ENCODE measurements at places on chromosomes 7 and 10.

- DNase-seq, result no peak
These were observed 1.3 kb upstream of the ATXN7L1 start for GRCh38 chr7:105877736-105878135.

DNA sequence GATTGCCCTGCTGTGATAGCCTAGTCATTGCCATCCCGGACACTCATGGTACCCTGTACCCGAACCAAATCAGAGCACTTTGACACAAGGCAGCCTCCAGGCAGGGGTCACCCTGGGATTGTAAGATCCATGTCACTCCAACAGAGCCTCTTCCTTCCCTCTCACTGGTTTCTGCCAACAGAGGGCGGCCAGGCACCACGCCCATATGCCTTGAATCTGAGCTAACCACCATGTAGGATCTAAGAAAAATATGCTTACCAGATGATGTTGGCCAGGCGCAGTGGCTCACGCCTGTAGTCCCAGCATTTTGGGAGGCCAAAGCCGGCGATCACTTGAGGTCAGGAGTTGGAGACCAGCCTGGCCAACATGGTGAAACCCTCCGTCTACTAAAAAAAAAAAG, 389.2 kb upstream of the KLF6 start:
- no peak for DNase-seq

GRCh38 chr10:131770946-131771633, 129.7 kb upstream of the PPP2R2D start:
- no peak for DNase-seq

DNA sequence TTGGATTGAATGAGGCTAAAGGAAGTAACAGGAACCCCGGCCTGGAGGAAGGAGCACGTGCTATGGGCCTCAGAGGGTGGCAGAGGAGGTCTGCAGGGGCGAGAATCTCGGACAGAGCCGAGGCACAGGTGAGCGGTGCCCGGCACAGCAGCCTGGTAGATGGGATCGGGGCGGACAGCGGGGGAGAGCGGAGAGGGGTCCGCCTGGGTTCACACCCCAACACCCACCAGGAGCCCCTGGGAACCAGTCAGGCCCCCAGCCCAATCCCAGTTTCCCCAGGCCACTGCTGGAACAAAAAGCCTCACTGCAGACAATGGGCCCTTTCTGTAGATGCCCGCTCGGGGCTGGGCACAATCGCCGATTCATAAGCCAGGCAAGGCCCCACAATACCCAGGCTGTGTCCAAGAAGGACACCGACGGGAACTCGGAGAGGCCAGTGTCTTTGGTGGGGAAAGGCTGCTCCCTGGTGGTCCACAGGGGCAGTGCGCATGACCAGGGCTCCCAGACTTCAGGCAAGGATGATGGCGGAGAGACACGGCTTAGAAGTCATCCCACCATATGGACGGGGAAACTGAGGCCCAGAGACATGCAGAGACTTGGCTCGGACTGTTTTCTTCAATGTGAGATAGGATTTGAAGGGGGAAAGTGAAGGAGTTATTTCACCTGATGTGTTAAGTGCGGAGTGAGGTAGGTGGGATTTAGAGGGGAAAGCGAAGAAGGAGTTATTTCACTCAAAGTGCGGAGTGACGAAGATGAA, 106.9 kb upstream of the GPR26 start:
- DNase-seq, result peak; percentile 29

DNA sequence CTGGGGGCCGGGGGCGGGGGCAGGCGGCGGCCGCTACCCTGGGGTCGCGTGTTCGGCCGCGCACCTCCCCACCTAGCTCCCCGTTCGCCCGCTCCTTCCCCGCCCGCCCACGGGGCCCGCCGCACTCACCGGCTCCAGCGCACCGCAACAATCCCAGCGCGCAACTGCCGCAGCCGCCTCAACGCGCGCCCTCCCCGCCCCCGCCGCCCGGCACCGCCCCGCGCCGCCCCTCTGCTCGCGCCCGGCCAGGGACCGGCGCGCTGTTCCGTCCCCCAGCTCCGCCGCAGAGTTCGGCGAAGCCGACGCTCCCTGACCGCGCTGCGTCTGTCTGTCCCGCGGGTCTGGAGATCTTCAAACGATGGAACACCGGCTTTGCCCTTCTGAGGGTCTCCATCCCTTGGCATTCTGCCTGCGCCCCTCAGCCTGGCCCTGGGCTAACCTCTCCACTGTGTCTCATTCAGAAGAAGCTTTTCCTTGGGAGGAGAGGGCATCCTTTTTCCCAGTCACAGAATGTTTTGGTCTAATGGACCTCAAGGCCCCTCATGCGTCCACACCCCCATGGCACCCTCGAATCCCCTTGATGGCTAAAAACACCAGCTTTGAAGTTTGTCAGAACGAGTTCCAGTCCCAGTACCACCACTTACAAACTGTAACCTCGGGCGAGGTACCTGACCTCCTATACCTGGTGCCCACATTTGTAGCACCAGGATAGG, at the start of gene NT5C2:
Gene NT5C2 (minus strand): TSS at position 166 of the 713 bp plus-strand sequence. CDS start 18,314 bp downstream, outside the sequence.
- peak; percentile 54 for DNase-seq

DNA sequence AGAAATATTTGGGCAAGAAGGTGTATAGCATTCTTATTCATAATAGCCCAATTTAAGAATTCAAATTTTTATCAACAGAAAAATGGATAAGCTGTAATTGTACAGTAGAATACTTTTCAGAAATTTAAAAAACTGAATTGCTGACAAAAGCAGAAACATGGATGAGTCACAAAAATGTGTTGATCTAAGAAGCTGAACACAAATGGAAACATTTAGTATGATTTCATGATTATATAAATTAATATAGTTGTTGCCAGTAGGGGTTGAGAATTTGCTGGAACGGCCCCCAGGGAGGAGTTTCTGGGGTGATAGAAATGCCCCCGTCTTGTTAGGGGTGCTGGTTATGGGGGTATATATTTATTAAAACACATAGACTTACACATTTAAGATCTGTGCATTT, 179.1 kb downstream of the KLF6 start:
- DNase-seq, result no peak

GRCh38 chr10:11691319-11691755, 50.8 kb upstream of the ECHDC3 start:
- no peak for DNase-seq

GRCh38 chr10:124064676-124065075, 28.7 kb downstream of the CHST15 start:
- no peak for DNase-seq

GRCh38 chr10:33820531-33820930, 486.1 kb upstream of the NRP1 start:
- no peak for DNase-seq

GRCh38 chr7:121544726-121545125, 148.6 kb upstream of the FAM3C start:
- no peak for DNase-seq

GRCh38 chr10:28520346-28520745, 12.6 kb upstream of the WAC start:
- DNase-seq, result no peak

GRCh38 chr7:27921081-27921836, 181.3 kb downstream of the TAX1BP1 start:
- DNase-seq, result no peak

DNA sequence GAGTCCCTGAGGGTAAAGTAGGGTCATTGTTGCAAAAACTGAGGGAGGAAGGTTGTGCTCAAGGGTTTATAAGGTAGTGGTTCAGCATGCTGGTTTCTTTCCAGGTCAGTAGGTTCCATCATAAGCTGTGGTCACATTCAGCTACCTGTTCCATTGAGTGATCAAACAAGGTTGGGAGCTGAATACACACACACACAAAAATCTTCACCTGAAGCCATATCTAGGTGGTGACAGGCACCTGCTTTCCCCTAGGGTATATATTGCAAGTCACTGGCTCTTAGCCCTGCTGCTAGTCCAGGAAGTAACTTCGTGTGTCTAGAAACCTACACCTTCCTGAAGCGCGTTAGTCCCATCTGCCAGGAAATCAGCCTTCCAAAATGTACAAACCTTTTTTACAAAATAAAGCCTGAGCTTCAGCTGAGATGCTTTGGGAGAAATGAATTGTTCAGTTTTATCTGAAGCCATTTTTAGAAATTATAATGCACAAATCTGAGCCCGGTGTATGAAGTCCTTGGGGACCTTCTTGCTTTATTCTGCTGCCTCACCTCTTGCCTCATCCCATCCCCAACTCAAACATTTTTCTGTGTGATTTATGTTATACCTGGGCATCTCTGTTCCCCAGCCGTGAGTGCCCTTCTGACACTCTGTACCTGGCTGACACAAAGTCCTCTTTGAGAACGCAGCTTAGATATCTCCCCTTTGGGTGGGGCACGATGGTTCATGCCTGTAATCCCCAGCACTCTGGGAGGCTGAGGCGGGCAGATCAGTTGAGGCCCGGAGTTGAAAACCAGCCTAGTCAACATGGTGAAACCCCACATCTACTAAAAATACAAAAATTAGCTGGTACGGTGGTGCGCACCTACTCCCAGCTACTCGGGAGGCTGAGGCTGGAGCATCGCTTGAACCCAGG, 10.6 kb upstream of the LAMTOR4 start:
- DNase-seq, result no peak

Data from stimulated activated CD8-positive, alpha-beta memory T cell treated with anti-CD3 and anti-CD28 coated beads, Interleukin-2, amount 100 ng/mL, for 1 hour (primary cell).